ENCODE measurements at places on chromosomes 16 and 17.

DNA sequence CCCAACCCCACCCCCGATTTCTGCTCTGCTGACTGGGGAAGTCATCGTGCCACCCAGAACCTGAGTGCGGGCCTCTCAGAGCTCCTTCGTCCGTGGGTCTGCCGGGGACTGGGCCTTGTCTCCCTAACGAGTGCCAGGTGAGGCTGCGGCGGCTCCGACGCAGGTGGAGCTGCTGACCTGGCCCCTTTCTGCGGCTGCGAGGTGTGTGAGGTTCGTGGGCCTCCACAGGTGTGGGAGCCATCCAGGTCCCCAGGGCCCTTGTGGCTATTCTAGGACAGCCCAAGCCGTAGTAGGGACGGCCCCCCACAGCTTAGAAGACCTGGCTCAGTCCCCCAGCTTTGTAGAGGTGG, 3.0 kb downstream of the UBE2I start:
- DNase-seq, result peak; percentile 77

DNA sequence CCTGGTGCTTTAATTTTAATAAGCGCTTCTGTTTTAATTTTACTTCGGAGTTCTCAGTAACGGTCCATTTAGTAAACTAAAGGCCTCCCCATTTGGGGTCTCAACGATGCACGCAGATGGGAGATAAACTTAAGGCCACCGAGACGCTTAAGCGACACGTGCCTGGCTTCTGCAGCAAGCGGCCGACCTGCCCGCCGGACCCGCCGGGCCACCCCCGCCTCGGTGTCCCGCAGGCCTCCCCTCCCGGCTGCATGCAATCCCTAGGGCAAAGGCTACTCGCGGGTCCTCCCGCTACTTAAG, 592 bp downstream of the GCSH start:
- DNase-seq, result no peak

GRCh38 chr17:43337684-43338428, 60.9 kb upstream of the ARL4D start:
- no peak for DNase-seq

DNA sequence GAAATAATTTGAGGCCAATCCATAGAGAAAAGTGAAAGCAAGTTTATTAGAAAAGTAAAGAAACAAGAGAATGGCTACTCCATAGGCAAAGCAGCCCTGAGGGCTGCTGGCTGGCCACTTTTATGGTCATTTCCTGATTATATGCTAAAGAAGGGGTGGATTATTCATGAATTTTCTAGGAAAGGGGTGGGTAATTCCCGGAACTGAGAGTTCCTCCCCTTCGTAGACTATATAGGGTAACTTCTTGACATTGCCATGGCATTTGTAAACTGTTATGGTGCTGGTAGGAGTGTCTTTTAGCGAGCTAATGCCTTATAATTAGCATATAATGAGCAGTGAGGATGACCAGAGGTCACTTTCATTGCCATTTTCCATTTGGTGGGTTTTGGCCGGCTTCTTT, 4.4 kb downstream of the DHRS7B start:
- no peak for DNase-seq

DNA sequence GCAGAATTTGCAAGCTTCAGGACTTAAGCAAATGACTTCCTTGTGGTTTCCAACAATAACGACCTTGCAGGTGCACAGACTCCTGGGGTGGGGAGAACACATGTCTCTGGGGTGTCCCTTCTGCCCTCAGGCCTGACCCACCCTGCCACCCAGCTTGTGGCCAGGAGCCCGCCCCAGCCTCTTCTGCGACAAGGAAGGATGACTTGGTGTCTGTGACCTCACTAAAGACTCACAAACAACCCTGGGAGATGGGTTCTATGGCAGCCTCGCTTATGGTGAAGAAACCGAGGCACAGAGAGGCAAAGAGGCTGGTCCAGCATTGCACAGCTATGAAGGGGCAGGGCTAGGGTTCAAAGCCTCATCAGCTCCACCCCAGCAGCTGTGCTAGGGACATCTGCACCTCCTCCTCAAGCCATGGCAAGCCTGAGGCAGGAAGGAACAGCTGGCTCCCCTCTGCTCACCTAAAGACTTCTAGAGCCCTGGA, 2.6 kb downstream of the ATP2A3 start:
- DNase-seq, result no peak

DNA sequence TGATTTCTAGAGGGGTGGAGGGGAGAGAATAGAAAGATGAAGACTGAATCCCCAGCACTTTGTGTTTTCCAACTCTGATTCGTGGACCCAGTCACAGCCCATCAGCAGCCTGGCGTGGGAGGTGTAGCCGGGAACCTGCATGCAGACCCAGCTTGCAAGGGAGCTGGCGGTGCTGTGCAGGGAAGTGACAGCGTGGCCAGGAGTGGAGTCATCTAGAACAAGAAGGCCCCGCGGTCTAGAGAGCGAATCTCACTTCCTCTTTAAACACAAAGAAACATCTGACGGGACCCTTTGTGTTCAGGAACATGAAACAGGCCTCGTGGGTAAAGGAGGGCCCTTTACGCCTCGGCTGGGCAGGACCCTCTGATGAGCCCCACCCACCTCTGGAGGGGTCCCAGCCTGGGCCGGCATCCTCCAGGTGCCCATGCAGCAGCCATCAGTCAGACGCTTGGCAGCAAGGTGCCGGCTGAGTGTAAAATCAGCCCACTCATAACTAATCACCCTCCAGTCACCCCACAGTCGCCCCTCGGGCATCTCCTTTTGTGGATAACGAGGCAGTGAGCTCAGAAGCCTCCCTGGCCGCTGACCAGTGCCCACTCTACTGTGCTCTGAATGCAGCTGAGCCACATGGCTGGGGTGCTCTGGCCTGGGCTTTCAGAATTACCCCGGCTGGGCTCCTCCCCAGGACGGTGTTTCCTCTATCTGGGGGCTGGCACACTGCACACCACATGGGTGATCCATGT, 4.4 kb downstream of the SNAI3 start:
- DNase-seq, result no peak

DNA sequence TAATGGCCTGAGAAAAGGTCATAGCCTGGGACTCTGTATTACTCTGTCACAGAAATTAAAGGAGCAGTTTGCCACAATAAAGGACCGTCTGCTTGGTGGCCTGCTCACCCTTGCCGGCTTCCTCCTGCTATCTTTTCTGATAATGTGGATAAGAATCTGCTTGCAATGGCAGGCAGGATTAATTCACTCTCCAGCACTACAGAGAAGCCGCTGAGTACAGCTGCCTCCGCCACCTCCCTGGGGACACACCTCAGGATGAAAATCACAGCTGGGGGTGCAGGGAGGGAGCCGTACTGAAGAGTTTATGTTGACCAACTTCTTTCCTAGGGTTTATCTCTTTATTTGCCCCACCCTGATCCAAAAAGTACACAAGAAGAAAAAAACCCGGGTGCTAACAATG, 245.9 kb upstream of the RPL38 start:
- DNase-seq, result no peak

DNA sequence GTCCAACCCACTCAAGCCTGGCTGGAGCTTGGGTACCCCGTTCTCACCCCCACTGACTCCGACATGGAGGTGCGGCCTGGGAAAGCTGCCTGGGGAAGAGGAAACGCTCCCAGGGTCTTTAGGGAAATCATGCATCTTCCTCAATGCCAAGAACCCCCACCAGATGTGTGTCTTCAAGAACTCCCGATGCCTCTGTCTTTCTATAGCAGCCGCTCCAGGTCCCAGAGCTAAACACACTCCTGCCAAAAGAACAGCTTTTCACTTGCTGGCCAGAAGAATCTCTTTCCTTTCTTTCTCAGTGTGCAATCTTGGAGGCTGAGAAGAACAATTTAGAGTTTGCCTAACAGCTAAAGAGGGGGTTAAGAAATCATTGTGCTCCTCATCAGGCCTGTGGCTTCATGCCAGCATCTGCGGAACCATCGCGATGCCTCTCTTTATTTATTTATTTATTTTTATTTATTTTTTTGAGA, 41.1 kb upstream of the MTSS2 start:
- DNase-seq, result no peak

DNA sequence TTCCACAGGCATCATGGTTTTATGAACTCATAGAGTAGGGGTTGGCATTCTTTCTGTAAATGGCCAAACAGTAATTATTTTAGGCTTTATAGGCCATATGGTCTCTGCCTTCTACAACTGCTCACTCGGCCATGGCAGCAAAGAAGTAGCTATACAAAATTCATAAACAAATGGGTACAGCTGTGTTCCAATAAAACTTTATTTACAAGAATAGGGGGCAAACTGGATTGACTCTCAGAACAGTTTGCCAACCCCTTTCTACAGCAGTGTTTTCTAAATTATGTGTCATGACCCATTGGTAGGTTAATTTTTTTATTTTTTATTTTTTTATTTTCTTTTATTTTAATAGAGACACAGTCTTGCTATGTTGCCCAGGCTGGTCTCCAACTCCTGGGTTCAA, 20.4 kb downstream of the GOT2 start:
- DNase-seq, result no peak

DNA sequence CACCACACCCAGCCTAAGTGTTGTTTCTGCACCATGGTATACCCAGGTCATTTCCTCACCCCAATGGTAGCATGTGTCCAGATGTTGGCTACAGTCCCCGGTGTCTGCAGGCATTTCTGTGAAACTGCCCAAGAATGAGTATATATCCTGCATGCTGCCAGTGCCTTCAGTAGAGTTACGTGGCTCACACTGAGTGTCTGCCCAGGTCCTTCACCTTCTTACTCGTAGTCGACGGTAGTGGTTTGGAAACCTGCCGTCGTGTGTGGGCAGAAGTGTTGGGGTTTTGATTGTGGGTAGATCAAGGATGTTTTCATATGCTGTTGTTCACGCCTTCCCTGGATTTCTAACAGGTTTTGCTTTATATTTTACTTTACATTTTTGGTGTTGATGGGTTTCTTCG, 16.8 kb downstream of the TCF25 start:
- DNase-seq, result no peak

GRCh38 chr16:85090181-85090580, 22.1 kb downstream of the CIBAR2 start:
- no peak for DNase-seq

GRCh38 chr17:16472539-16472938, 19.5 kb downstream of the LRRC75A start:
- DNase-seq, result no peak

- no peak for DNase-seq
Observed at GRCh38 chr16:89090182-89090630, 3.4 kb upstream of the ACSF3 start.

DNA sequence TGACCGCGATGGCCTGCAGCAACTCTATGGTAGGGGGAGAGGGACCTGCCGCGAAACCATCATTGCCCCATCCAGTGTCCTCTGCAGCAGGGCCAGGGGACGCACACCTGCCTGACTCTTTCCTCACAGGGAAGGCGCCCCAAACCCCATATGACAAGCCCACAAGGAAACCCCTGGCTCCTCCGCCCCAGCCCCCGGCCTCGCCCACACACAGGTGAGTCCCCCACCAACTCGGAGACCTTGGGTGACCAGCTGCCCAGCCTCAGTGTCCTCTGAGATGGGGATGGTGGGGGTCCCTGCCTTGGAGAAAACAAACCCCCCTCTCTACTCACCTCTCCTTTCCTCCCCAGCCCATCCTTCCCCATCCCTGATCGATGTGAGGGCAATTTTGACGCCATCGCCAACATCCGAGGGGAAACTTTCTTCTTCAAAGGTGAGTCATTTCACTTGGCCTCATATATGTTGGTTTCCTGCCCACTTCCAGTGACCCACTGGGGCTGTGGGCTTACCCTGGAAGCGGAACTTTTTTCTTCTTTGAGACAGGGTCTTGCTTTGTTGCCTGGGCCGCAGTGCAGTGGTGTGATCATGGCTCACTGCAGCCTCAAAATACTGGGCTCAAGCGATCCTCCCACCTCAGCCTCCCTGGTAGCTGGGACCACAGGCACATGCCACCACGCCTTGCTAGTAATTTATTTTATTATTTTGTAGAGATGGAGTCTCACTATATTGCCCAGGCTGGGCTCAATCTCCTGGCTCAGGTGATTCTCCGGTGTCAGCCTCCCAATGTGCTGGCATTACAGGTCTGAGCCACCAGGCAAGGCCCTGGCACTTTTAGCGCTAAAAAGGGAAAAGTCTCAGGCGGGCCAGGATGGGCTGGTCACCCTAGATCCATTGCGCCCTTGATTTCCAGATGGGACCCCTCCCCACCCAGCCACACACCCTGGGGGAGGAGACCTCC, 8.0 kb upstream of the IL32 start:
- no peak for DNase-seq

DNA sequence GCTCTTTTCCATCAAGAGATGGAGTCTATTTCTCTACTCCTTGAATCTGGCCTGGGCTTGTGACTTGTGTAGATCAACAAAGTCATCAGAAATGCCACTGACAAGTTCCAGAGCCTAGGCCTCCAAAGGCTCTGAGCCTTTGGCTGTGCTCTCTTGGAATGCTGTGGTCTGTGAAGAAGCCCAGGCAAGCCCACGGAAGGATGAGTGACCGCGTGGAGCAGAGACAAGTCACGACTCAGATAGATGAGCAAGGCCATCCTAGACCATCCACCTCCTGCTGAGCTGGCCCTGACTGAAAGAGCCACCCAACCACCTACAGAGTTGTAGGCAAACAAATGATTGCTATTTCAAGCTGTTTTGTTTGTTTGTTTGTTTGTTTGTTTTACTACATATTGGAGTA, 11.6 kb upstream of the ICAM2 start:
- no peak for DNase-seq

GRCh38 chr16:29256501-29256981, 150.0 kb downstream of the NPIPB11 start:
- no peak for DNase-seq

- DNase-seq, result no peak
Observed at GRCh38 chr17:15446036-15446435, 21.4 kb downstream of the CDRT4 start.

GRCh38 chr17:40093580-40094201, 6.7 kb downstream of the NR1D1 start:
- DNase-seq, result peak; percentile 42

DNA sequence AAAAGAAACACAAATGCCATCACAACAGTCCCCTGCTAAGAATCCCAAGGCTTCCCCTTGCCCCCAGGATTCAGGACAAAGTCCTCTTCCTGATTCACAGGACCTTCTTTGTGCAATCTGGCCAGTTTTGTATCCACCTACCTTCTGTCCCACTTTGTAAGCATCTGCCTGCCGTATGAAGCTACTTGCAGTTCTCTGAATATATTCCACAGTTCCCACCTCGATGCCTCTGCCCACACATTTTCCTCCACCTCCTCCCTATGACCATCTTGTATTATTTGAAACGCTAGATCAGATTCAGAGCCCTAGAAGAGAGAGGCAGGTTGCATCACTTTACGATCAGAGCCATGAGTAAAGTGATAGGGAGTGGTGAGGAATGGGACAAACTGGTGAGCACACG, 159.2 kb upstream of the XYLT1 start:
- DNase-seq, result no peak

GRCh38 chr17:80261159-80261894, 675 bp downstream of the RNF213 start:
- peak; percentile 76 for DNase-seq
